ENCODE measurements at places on chromosomes 7 and 10.

- no peak for DNase-seq
- peaks cover 46% of the 10 kb centered on the region for H3K4me1 ChIP-seq
- H3K4me3 ChIP-seq, result peak overlapping the region; percentile 83
- H3K36me3 ChIP-seq, result peaks cover 4% of the 10 kb centered on the region
- H3K27me3 ChIP-seq, result no peaks in the 10 kb centered on the region
- peak overlapping the region; percentile 99 for H3K27ac ChIP-seq
These were observed 1.3 kb upstream of the ITPRIP start for GRCh38 chr10:104339469-104340110.

DNA sequence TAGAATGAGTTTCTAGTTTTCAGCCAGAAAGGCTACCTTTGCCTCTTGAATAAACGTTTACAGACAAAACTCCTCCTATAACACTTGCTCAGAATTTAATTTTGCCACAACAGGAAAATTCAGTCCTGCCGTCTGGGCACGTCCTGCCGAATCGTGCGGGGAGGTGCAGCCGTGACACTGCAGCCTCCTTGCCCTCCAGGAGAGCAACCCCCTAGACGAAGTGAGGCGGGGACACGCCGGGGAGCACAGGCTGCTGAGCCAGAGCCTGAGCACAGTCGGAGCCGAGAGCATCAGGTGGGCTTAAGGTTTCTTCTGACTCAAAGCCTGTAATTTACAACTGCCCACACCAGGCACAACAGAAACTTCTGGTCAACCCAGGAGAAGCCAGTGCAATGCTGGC, 102.3 kb downstream of the DYNC2I1 start:
- no peak overlapping the region for H3K4me3 ChIP-seq
- H3K27ac ChIP-seq, result no peak overlapping the region
- no peak for DNase-seq
- H3K27me3 ChIP-seq, result no peaks in the 10 kb centered on the region

DNA sequence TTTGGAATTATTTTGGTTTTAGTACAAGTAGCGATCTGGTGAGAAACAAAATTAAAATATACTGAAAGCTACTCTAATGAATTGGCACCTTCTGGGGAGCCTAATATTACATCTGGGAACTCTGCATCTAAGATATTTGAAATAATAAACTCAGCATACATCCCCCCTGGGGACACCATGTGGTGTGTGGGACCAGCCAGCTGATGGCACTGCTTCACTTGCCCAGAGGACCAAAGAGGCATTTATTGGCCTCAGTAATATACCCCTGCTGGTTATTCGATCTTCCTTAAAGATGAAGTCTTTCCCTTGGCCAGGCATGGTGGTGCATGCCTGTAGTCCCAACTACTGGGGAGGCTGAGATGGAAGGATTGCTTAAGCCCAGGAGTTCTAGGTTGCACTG, 195.1 kb upstream of the AUTS2 start:
- DNase-seq, result no peak
- no peak overlapping the region for H3K4me3 ChIP-seq
- H3K27me3 ChIP-seq, result no peaks in the 10 kb centered on the region
- no peaks in the 10 kb centered on the region for H3K36me3 ChIP-seq

DNA sequence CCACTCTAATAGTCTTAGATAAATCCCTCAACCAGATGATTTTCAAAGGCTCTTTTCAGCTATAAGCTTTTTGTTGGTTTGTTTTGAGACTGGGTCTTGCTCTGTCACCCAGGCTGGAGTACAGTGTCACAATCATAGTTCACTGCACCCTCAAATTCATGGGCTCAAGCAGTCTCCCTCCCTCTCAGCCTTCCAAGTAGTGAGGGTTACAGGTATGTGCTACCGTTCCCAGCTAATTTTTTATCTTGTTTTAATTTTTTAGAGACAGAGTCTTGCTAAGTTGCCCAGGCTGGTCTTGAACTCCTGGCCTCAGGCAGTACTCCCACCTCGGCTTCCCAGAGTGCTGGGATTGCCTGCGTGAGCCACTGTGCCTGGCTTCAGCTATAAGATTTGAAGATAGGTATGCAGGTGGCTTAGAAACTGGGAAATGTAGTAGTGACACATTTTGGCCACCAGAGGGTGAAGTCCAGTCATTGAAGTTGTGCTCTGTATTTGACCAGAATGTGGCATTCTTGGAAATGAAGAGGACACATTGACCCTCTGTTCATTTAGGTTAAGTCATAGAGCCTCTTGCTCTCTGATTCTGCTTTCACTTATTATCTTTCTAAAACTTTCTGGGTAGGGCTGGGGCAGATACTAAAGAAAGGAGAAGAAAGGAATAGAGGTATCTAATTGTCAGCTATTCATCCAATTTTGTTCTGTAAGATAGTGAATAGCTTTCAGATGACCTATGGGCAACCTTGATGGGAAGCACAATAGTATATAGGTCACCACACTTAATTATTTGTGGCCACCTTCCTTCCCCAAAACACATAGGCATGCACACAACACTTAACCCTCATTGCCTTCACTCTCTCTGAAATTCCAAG, 36.0 kb downstream of the R3HCC1L start:
- no peaks in the 10 kb centered on the region for H3K27me3 ChIP-seq
- no peak overlapping the region for H3K27ac ChIP-seq
- H3K4me1 ChIP-seq, result no peaks in the 10 kb centered on the region

DNA sequence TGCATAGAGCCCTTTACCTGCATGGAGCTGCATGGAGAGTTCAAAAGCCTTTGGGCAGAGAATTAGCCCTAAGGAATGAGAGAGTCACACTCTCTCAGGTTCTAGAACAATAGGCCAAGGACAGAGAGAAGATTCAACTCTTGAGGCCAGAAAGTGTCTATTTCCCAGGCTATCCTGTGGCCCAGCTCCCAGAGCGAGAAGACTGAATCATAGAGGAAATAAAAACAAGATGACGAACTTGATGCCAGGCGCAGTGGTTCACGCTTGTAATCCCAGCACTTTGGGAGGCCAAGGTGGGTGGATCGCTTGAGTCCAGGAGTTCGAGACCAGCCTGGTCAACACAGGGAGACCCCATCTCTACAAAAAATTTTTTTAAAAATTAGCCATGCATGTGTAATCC, 18.3 kb upstream of the PODXL start:
- H3K27me3 ChIP-seq, result no peaks in the 10 kb centered on the region
- H3K36me3 ChIP-seq, result no peaks in the 10 kb centered on the region
- H3K27ac ChIP-seq, result no peak overlapping the region
- H3K4me3 ChIP-seq, result no peak overlapping the region
- DNase-seq, result no peak

GRCh38 chr7:35816514-35816913, 15.7 kb downstream of the SEPTIN7 start:
- no peak for DNase-seq
- no peak overlapping the region for H3K4me3 ChIP-seq
- no peaks in the 10 kb centered on the region for H3K27me3 ChIP-seq
- no peak overlapping the region for H3K27ac ChIP-seq

DNA sequence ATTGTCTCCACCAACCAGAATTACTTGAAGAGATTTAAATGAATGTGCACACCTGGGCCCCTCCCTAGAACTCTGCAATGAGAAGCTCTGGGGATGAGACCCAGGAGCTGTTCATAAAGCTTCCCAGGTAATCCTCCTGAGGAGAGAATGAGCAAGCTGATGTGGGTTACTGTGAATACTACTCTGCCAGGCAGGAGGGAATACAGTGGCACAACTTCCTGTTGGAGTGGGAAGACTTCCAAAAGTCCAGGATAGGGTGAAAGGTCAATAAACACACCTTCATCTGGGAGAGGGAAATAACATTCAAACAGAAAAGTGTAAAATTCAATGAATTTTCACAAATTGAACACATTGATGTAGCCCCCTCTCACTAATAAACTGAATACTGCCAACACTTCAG, 351.4 kb downstream of the ABCA13 start:
- no peaks in the 10 kb centered on the region for H3K4me1 ChIP-seq
- H3K27ac ChIP-seq, result no peak overlapping the region
- no peaks in the 10 kb centered on the region for H3K36me3 ChIP-seq
- no peaks in the 10 kb centered on the region for H3K27me3 ChIP-seq

DNA sequence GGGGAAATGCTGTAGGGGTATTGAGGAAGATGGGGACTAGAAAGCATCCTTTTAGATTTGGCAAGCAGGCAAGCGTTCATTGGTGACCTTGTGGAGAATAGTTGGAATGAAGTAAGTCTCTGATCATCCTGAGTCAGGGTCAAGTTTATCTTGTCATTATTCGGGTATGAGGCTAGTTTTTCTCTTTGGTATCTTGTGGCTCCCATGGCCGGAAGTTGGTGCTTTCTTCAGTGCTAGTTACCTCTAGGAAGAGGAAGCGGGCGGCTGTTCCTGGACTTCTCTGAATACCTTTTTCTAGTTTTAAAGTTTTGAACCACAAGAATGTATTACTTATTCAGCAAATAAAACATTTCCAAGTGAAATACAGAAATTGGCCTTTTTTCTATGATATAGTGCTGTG, 9.2 kb downstream of the CREM start:
- no peaks in the 10 kb centered on the region for H3K36me3 ChIP-seq
- no peak overlapping the region for H3K4me3 ChIP-seq
- no peak overlapping the region for H3K27ac ChIP-seq
- DNase-seq, result no peak
- no peaks in the 10 kb centered on the region for H3K4me1 ChIP-seq
- no peaks in the 10 kb centered on the region for H3K27me3 ChIP-seq

GRCh38 chr10:624605-625332, 64.7 kb downstream of the DIP2C start:
- peak overlapping the region; percentile 86 for H3K27ac ChIP-seq
- H3K4me3 ChIP-seq, result peak overlapping the region; percentile 50
- peaks cover 21% of the 10 kb centered on the region for H3K4me1 ChIP-seq
- DNase-seq, result peak; percentile 42
- no peaks in the 10 kb centered on the region for H3K27me3 ChIP-seq

DNA sequence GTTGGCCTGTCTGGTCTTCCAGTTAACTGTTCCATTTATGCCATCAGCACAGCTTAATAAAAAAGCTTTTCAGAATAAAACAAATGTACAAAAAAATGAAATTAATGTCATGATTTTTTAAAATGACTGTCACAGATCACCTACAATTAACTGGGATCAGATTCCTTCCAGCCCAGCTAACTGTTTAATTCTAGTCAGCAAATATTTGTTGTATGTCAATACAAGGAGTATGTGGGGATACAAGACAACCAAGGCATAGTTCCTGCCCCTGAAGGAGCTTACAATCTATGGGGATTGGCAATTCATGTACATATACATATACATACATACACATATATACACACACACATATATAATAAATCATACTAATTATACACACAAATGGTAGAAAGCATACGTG, 16.5 kb downstream of the SGCE start:
- H3K27ac ChIP-seq, result no peak overlapping the region
- no peaks in the 10 kb centered on the region for H3K36me3 ChIP-seq
- no peaks in the 10 kb centered on the region for H3K4me1 ChIP-seq
- DNase-seq, result no peak
- H3K27me3 ChIP-seq, result no peaks in the 10 kb centered on the region

GRCh38 chr7:90931986-90932916, 332.0 kb upstream of the FZD1 start:
- DNase-seq, result no peak
- no peak overlapping the region for H3K27ac ChIP-seq
- H3K4me1 ChIP-seq, result no peaks in the 10 kb centered on the region

DNA sequence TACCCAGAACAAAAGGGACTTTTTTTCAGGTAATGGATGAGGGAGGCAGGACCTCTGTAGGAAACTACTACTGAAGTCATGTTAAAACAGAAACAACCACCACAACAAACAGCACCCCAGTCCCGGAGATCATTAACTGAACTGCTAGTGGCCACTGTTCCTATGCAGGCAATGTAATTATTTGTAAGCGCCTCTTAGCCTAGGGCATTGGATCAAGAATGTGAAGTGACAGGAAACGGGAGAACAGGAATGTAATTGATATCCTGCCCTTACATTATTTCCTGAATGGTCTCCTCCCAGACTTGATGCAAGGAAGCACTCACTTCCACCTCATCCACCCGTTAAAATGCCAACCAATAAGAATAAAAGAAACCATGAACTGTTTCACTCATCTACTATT, 16.7 kb upstream of the GAD2 start:
- H3K36me3 ChIP-seq, result no peaks in the 10 kb centered on the region
- H3K4me3 ChIP-seq, result no peak overlapping the region
- H3K27me3 ChIP-seq, result no peaks in the 10 kb centered on the region
- DNase-seq, result no peak
- no peak overlapping the region for H3K27ac ChIP-seq

DNA sequence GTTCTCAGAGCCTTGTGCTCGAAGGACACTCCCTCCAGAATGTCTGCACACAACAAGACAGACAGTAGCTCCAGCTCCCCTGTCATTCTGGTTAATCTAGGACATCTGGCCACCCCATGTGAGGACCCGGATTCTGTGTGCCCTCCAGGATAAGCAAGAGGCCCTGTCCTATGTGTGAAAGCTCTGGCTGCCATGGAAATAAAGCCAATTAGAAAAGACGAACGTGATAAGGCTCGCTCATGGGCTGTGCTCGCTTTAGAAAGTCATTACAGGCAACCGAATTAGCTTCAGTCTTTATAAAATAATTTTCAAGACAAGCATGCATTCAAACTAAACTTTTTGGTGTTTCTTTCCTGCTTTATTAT, 263.4 kb downstream of the INHBA start:
- no peak overlapping the region for H3K4me3 ChIP-seq
- no peaks in the 10 kb centered on the region for H3K36me3 ChIP-seq
- H3K27me3 ChIP-seq, result no peaks in the 10 kb centered on the region
- no peak overlapping the region for H3K27ac ChIP-seq
- no peaks in the 10 kb centered on the region for H3K4me1 ChIP-seq

GRCh38 chr7:4834601-4835397, 27.0 kb downstream of the PAPOLB start:
- H3K27ac ChIP-seq, result no peak overlapping the region
- H3K36me3 ChIP-seq, result no peaks in the 10 kb centered on the region
- H3K27me3 ChIP-seq, result no peaks in the 10 kb centered on the region
- no peak overlapping the region for H3K4me3 ChIP-seq
- no peak for DNase-seq

- DNase-seq, result no peak
- H3K36me3 ChIP-seq, result no peaks in the 10 kb centered on the region
- H3K4me3 ChIP-seq, result no peak overlapping the region
- no peak overlapping the region for H3K27ac ChIP-seq
- no peaks in the 10 kb centered on the region for H3K4me1 ChIP-seq
- H3K27me3 ChIP-seq, result no peaks in the 10 kb centered on the region
These were observed 64.7 kb downstream of the BICC1 start for GRCh38 chr10:58577437-58577777.

GRCh38 chr7:92799446-92800211, 36.7 kb downstream of the CDK6 start:
- H3K27me3 ChIP-seq, result no peaks in the 10 kb centered on the region
- H3K27ac ChIP-seq, result peak overlapping the region; percentile 66
- no peaks in the 10 kb centered on the region for H3K36me3 ChIP-seq

DNA sequence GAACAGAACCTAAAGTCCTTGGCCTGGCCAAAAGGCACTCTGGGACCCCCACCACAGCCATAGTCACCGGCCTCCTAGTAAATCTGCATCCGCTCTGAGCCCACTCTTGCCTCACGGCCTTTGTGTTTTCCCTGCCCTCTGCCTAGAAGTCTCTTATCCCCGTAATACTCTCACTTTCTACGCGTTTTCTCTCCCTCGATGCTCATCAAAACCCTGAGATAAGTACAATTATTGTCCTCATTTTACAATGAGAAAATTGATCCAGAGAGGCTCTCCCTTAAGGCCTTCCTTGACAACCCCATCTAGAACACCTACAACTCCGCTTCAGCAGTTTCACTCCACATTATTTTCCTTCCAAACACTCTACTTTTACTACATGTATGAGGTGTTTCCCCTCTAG, 1.5 kb upstream of the SFXN4 start:
- no peaks in the 10 kb centered on the region for H3K27me3 ChIP-seq
- peaks cover 23% of the 10 kb centered on the region for H3K4me1 ChIP-seq
- no peak overlapping the region for H3K27ac ChIP-seq
- H3K36me3 ChIP-seq, result peaks cover 33% of the 10 kb centered on the region
- no peak for DNase-seq

Data from Panc1 (cell line).